ENCODE measurements at places on chromosomes 7 and 10. TPM values are rescaled to one million over a fixed set of nuclear protein-coding genes. Genes with fewer than 3 reads are reported as not detected.

The CTTNBP2 gene
- 47.5 TPM for total RNA-seq

The ITGB1 gene
- 3,148 TPM for total RNA-seq

The CLIP2 gene
- 23.6 TPM for total RNA-seq

The ZNF679 gene
- total RNA-seq, result not detected

- peak; percentile 69 for DNase-seq
Observed at GRCh38 chr7:95686109-95686508, 86.2 kb upstream of the DYNC1I1 start.

DNA sequence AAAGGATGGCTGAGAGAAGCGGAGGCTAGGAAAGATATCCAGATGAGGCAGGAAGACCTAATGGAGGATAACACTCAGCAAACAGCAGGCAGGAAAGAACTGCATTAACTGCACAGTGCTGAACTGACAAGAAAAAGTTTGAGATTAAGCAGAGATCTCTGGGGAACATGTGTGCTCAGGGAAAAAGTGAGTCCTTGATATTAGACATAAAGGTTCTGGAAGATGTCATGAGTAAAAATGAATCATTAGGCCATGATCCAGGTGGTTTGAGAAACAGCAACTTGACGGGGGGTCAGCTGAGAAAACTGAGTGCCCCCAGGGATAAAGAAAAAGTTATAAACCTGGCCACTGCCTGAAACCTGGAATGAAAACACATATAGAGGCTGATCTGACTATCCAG, 27.3 kb upstream of the ANK3 start:
- DNase-seq, result no peak

DNA sequence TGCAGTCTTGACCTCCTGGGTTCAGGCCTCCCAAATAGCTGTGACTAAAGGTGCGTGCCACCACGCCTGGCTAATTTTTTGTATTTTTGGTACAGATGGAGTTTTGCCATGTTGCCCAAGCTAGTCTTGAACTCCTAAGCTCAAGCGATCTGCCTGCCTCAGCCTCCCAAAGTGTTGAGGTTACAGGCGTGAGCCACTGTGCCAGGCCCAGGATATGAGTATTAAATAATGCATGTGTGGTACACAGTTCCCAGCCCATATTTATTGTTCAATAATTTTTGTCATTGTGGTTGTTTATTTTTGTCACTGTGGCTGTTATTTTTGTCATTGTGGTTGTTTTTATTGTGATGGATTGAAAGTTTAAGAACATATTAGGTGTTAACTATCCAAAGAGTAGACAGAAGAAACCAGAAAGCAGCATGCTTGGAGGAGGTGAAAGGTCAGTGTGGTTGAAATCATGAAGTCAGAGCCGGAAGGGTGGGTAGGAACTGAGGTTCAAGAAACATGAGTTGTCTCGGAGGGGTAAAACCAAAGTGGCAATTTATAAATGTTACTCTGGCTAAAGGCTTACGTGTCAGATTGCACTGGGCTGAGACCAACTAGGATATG, 45.0 kb downstream of the MRC1 start:
- DNase-seq, result no peak

- DNase-seq, result no peak
Observed at GRCh38 chr7:112341464-112341863, 108.8 kb upstream of the IFRD1 start.

- no peak for DNase-seq
Observed at GRCh38 chr7:14999331-14999730, 96.8 kb upstream of the DGKB start.

DNA sequence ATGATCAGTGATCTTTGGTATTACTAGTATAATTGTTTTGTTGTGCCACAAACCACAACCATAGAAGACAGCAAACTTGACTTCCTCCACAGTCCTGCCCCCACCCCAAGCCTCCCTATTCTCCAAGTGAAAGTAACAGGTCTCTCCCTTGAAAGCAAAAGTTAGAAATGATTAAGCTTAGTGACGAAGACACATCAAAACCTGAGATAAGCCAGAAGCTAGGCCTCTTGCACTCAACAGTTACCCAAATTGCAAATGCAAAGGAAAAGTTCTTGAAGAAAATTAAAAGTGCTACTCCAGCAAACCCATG, 7.5 kb downstream of the SAR1A start:
- DNase-seq, result no peak

DNA sequence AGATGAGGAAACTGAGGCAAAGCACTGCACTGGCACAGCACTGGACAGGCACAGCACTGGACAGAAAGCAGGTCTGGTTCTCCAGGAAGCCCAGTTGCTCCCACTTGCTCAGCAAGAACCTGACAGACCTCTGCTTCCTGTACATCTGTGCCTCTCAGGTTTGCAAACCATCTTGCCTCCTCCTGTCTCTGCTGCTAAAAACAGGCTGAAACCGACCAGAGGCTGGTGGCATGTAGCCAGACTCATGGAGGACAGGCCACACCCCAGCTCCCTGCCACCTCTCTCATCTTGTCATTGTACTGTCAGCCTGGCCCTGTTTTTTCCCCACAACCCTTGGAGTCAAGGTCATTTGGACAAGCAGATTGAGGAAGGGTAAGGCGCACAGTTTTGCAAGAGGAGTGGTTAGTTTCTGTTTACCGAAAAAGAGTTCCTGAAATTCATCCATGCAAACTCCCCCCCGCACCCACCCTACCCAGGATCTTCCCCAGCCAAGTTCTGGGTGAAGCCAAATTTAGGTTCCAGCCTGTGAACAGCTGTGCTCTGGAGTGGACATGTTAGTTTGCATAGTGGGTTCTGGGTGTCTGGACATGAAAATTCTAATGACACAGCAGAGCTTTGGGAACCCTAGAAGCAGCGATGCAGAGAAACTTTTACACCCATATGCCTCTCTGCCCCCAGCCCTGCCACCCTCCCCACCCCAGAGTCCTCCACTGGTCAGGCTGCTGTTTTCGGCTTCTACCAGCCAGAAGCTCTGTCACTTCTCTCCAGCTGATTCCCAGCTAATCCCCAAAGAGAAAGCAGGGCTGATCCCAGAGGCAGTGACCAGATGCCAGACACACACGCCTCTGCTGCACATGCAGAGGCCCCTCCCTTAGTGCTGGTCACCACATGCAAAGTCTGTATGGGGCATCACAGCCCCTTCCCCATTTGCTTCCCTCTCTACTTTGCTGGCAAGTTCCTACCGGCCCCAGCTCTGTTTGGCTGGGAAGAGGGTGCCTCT, 8.5 kb upstream of the C10orf105 start:
- DNase-seq, result peak; percentile 19

- no peak for DNase-seq
Observed at GRCh38 chr10:69367469-69367868, 49.2 kb downstream of the TACR2 start.
